BJ (cell line): ENCODE measurements at places on chromosomes 6 and 20. TPM values are rescaled to one million over a fixed set of nuclear protein-coding genes. Genes with fewer than 3 reads are reported as not detected.
A peak's percentile ranks its signal among the peaks of the same experiment; 100 is the strongest.

- no peak for DNase-seq
These were observed 281.0 kb downstream of the CDC5L start for GRCh38 chr6:44668391-44668930.

- no peak for DNase-seq
These were observed 257.1 kb upstream of the TAB2 start for GRCh38 chr6:149060300-149060984.

GRCh38 chr6:87925373-87926060 lies 122.1 kb upstream of the SPACA1 start:
- DNase-seq: no peak

DNA sequence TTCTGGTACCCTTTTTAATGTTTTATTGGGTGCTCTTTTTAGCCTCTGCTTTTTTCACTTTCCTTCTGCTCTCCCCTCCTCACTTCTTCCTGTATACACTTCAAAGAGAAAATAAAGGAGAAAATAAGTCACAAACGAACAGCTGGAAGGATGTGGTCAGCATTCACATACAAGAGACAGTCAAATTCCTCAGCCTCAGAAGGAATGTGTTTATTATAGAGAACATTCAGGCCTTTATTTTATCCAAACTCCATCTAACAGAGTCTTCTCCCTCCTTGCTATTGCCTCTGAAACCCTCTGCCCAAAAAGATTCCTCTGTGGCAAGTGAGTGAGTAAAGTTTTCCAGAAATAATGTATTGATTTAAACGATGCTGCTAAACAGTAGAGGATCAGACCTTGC lies 490.4 kb downstream of the FRK start:
- no peak for DNase-seq

GRCh38 chr20:25220810-25221591 lies 25.5 kb downstream of the ENTPD6 start:
- DNase-seq: no peak

- no peak for DNase-seq
These were observed 27.2 kb downstream of the INSM1 start for GRCh38 chr20:20395087-20395486.

DNA sequence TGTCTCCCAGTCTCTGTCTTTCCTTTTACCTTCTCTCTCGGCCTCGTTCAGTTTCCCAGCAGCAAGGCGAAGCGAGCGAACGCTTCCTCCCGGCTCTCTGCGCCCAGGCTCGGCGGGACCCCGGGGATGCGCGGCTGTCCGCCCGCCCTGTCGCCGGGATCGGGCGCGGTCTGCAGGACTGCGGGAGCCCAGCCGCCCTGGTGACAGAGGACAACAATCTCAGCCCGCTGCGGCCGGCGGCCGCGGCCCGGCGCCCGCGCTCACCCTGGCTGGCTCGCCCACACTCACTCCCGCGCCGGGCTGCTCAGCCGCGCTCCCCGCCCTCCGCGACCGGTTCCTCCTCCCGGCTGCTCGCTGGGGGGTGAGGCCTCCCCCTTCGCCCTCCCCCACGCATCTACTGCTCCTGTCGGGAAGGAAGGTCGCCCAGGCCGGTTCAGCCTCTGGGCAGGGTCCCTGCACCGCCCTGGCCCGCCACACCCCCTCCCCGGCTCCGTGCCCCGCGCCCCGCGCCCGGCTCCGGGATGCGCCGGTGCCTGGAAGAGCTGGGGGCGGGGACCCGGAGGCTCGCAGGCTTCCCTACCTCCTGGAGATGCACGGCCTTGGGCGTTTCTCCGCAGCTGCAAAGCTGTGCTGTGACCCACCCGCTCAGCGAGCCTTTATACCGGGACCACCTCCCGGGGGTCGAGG lies 410 bp downstream of the SYNE1 start:
- no peak for DNase-seq

DNA sequence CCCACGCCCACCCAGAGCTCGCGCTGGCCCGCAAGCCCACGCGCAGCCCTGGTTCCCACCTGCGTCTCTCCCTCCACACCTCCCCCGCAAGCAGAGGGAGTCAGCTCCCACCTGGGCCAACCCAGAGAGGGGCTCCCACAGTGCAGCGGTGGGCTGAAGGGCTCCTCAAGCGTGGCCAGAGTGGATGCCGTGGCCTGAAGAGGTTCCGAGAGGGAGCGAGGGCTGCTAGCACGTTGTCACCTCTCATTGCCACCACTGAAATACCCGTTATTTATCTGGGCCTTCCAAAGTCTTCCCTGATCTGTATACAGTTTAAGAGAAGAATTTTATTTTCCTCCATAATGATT lies 88.3 kb upstream of the MYLIP start:
- DNase-seq: no peak

DNA sequence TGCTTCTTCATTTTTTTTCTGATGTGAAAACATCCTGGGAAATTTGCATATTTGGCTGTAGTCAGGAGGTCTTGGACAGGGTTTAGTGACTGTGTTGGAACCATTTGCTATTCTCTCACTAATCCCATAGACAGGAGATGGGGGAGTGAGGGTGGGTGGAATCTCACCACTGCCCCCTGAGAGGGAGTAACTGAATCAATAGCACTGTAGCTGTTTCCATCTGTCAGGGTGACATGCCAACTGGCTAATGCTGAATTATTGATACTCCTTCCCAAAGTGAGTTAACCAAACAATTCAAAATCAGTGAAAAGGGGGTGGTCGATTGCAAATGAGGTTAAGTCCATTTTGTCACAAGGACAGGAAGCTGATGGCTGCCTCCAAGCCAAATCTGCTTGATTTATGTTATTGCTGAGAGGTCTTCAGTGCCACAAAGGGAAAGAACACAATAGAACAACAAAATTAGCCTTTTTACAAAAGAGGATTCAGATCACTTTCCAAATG lies 55.1 kb upstream of the B3GAT2 start:
- DNase-seq: no peak

DNA sequence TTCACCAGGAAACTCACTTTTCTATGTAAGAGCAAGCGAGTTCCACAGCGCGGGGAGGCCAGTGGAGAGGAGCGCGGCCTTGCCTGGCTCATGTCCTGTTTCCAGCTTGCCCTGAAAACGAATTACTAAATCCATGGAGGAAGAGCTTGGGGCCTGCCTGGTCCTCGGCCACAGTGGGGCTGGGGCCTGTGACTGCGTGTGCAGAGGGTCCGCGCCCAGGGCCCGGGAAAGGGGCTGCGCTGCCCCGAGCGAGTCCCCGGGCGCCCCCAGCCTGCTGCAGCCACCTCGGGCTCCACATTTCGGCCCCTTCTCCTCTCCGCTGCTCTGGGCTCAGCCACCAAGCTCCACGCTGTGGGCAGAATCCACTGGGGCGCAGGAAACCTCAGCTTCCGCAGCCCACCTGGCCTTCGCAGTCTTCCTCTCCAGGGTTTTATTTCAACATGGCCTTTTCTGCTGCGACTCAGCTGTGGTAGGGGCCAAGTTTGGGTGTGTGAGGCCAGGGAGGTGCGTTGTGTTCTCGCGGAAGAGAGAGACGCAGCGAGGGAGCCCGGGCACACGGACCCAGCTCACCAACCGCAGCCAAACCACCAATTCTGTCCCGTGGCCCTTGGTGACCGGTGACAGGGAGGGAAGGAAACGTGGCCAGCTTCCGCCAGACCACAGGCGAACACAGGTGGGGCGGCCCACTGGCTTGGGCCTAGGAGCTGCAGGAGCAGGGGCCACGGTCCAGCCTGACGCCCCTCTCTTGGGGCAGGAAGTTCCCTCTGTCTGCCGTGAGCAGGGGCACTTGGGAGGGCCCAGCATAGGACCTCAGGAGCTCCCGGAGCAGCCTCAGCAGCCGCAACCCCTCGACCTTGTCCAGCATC lies 211.4 kb downstream of the ERMARD start:
- DNase-seq: no peak

GRCh38 chr6:73585566-73586415 lies 65.0 kb upstream of the EEF1A1 start:
- DNase-seq: peak; percentile 47

- no peak for DNase-seq
These were observed 112.0 kb upstream of the CCN2 start for GRCh38 chr6:132063204-132063603.

DNA sequence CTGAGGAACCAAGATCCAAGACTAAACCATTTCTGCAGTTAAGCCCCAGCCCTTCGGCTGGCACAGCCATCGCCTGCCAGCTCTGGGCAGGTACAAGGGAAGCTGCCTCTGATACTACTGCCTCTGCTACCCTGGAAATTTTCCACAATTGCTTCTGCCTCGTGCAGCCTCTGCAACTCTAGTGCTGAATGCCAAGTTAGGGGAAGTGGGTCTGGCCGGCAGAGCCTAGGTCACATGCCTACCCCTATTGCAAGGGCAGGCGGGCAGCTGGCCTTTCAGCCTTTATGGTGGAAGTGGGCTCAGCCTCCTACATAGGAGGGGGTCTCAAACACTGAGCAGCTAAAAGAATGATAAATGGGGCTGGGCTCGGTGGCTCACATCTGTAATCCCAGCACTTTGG lies 44.5 kb upstream of the TULP1 start:
- no peak for DNase-seq

DNA sequence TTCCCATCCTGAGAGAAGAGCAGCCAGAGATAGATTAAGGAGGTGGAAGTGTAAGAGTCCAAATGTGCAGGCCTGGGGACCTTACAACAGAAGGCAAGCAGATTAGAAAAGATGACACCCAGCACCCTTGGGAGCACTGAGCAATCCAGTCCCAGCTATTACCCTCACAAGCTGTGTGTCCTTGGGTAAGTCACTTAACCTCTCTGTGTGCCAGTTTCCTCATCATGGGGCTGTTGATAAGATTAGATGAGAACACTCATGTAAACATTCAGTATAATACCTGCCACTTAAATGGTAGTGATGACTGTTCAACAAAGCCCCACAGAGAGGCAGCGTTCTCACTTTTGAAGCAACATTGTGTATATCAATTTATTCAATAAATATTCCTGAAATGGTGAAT lies 114.8 kb upstream of the CST7 start:
- no peak for DNase-seq

DNA sequence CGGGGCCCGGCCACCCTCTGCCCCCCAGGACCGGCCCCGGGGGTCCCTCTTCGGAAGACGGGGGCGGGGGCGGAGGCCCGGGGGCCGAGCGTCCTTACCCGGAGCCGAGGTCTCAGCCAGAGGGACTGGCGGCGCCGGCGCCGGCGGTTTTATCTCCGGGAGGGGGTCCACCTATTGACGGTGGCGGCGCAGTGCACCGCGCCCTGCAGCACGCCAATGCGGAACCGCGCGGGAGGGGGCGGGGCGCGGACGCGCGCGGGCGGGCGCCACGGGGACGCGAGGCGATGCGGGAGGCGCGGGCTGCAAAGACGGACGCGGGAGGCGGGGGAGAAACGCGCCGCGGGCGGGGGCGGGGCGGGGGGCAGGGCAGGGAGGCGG lies at the start of gene EEF1A2:
TSS of gene EEF1A2 (minus strand) at position 124 of the 378 bp plus-strand sequence. CDS start 1,320 bp downstream, outside the sequence.
- no peak for DNase-seq

GRCh38 chr6:123091091-123091895 lies 95.3 kb downstream of the CLVS2 start:
- DNase-seq: no peak

DNA sequence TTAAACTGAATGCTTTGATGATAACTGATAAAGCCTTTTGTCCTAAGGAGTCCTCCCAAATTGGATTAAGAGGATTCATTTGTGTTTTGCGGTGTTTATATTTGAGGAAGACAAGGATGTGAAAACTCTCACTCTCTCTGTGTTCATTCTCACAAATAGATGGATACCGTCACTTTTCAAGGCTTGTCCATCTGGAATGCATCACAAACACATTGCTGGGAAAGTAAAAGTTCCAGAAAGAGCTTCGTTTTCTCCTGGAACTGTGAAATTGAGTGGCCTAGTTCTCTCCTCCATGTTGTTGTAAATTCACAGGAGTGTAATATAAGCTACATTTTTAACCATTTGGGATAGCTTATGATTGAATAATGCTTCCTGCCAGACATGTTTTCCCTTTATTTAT lies 581.6 kb upstream of the FLRT3 start:
- DNase-seq: no peak

The BHLHE23 gene
- not detected in 2 replicates for polyA plus RNA-seq

The SLC17A1 gene
- polyA plus RNA-seq: not detected in 2 replicates

The TP53TG5 gene
- not detected in 2 replicates for polyA plus RNA-seq

The WFDC2 gene
- not detected in 2 replicates for polyA plus RNA-seq

The SSTR4 gene
- polyA plus RNA-seq: not detected in 2 replicates

The OR12D3 gene
- polyA plus RNA-seq: not detected in 2 replicates

The NUDT3 gene
- 9.6 and 14.9 TPM in 2 replicates for polyA plus RNA-seq

The KHDC1L gene
- polyA plus RNA-seq: 0.31 TPM in 1 of 2 replicates, not detected in the other

The SCAF8 gene
- polyA plus RNA-seq: 13.1 and 18.4 TPM in 2 replicates

The RING1 gene
- polyA plus RNA-seq: 24.4 and 36.6 TPM in 2 replicates
